ENCODE measurements at places on chromosomes 2 and 18.
A peak's percentile ranks its signal among the peaks of the same experiment; 100 is the strongest.

DNA sequence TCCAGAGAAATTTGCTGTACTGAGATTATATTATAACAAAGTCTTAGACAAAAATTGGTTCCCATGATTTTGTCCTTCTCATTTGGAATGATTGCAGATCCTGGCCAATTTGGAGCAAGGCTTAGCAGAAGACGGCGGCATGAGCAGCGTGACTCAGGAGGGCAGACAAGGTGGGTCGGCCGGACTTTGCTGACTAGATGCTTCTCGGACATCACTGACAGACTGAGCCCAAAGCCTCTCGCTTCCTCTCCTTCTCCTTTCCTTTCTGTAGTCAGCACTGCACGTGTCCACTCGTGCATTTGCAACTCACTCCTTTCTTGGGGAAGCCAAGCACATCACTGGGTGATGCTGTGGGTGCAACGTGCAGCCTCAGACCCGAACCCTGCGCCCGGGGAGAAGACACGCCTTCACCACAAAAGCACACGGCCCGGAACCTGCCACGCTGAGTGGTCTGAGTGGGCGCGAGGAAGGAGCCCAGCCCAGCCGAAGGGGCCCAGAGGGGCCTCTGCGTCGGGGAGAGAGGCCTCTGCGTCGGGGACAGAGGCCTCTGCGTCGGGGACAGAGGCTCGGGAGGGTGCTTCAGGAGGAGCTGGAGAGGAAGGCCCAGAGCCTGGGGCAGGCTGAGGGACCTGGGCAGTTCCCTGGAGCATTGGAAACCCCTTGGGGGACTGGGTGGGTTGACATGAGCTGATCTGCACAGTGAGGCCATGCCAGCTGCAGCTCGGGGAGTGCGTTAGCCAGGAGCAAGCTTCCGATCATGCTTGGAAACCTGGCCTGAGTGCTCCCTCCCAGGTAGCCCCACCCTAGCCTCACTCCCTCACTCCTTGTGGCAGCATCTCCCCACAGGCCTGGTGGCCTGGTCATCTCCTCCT lies 61.6 kb downstream of the ADI1 start:
- H3K27ac ChIP-seq: no peak overlapping the region
- peaks cover 57% of the 10 kb centered on the region for H3K36me3 ChIP-seq
- no peak for DNase-seq
- H3K27me3 ChIP-seq: no peaks in the 10 kb centered on the region
- H3K4me3 ChIP-seq: no peak overlapping the region

GRCh38 chr2:238100821-238101771 lies 956 bp downstream of the ESPNL start:
- H3K36me3 ChIP-seq: no peaks in the 10 kb centered on the region
- peaks cover 10% of the 10 kb centered on the region for H3K4me1 ChIP-seq
- H3K27me3 ChIP-seq: no peaks in the 10 kb centered on the region
- no peak overlapping the region for H3K4me3 ChIP-seq

DNA sequence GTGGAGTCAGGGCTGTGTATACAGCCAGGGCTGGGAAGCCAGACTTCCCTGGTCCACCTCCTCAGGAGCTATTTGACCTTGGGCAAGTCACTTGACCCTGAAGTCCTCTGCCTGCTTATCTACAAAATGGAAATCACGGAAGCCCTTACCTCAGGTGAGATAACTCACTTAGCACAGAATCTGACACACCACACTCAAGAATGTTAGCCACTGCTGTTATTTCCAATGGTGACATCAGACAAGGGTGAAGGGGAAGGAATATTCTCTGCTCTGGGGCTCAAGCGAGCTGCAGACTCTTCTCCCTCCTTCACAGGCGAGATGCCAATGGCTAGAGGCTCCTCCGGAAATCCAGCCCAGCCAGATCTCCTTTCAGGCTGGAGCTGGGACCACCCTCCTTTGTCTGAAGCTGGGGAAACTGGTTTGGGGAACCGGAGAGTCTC lies 189.6 kb downstream of the HAUS1 start:
- DNase-seq: no peak
- H3K36me3 ChIP-seq: no peaks in the 10 kb centered on the region
- no peak overlapping the region for H3K4me3 ChIP-seq
- no peak overlapping the region for H3K27ac ChIP-seq
- H3K27me3 ChIP-seq: no peaks in the 10 kb centered on the region

DNA sequence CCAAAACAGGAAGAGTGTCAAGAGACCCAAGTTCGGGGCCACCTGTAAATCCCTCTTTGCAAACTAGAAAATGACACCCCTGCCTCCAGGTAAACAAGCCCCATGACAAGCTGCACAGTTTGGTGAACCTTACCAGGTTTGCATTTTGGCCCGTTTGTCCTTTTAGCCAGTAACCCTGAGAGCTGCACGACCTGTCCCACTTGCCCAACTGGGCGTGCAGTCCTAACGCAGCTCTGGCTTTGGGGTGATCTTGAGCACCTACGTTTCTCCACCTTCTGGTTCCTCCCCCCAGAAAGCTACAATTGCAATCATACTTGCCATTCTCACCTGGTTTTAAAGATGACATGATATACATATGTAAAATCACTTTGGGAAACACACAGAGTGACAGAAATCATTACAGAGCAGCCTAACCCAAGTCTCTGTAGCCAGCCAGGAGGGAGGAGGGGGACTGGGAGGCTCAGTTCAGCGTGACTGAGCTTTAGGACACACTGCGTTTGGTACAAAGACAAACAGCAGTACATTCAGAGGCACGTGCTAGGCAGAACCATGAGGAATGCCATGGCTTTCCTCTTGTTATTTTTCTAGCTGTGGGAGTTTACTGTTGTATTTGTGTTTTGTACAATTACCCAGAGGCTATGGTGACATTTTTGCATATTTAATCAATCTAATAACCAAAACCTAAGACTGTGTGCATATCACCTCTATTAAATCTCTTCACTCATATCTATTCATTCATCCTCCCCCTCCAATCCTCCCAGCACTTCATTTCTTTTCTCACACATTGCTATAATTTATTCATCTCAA lies 304.0 kb downstream of the IRS1 start:
- H3K36me3 ChIP-seq: no peaks in the 10 kb centered on the region
- no peak overlapping the region for H3K4me3 ChIP-seq
- H3K27ac ChIP-seq: no peak overlapping the region
- H3K27me3 ChIP-seq: no peaks in the 10 kb centered on the region

DNA sequence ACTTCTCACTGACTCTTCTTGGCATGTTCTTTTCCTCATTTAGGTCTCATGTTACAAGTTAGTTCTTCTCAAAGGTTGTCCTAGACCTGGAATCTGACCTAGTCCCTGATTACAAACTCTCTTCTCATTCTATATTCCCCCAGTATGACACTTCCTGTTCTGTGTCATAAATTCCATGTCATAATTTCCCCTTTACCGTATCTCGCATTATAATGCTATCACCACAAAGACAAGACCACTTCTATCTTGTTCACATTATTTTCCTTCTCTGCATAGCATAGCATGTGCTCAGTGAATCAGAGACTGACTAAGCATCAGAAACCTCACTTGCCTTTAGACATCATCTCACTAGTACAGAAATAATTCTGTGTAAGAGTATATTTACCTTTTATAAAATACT lies 63.6 kb upstream of the CAVIN2 start:
- peaks cover 7% of the 10 kb centered on the region for H3K4me1 ChIP-seq
- no peak overlapping the region for H3K27ac ChIP-seq
- no peaks in the 10 kb centered on the region for H3K36me3 ChIP-seq
- H3K4me3 ChIP-seq: no peak overlapping the region
- H3K27me3 ChIP-seq: no peaks in the 10 kb centered on the region

GRCh38 chr2:151261977-151262291 lies 271 bp upstream of the RBM43 start:
- no peaks in the 10 kb centered on the region for H3K27me3 ChIP-seq
- H3K4me1 ChIP-seq: peaks cover 2% of the 10 kb centered on the region
- H3K36me3 ChIP-seq: no peaks in the 10 kb centered on the region
- no peak for DNase-seq
- H3K27ac ChIP-seq: no peak overlapping the region
- peak overlapping the region; percentile 63 for H3K4me3 ChIP-seq

DNA sequence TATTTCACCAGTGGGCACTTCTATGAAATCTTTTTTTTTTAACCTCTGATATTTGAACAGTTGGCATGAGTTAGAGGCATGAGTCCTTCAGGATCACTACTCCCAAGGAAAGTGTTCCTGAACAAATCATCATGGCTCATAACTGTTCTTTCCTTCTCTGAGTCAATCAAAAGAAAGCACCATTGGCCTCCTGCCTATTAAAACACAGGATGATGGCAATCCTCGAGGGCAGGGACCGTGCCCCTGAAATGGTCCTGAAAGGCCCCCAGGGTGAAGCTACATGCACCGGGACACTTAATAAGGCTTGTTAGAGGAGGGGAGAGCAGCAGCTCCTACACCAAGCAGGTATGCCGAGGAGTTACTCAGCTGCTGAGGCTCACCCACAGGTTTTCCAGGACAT lies 43.5 kb downstream of the SLC14A2 start:
- no peaks in the 10 kb centered on the region for H3K4me1 ChIP-seq
- no peak overlapping the region for H3K4me3 ChIP-seq
- no peak for DNase-seq
- no peaks in the 10 kb centered on the region for H3K36me3 ChIP-seq
- H3K27me3 ChIP-seq: no peaks in the 10 kb centered on the region

- no peak overlapping the region for H3K27ac ChIP-seq
- H3K4me3 ChIP-seq: no peak overlapping the region
- H3K27me3 ChIP-seq: no peaks in the 10 kb centered on the region
- DNase-seq: no peak
These were observed 355.5 kb upstream of the ZEB2 start for GRCh38 chr2:144875290-144875969.

GRCh38 chr2:32425719-32426141 lies 68.9 kb downstream of the BIRC6 start:
- H3K36me3 ChIP-seq: peaks cover under 1% of the 10 kb centered on the region
- no peaks in the 10 kb centered on the region for H3K27me3 ChIP-seq
- DNase-seq: no peak
- no peak overlapping the region for H3K27ac ChIP-seq
- no peak overlapping the region for H3K4me3 ChIP-seq
- peaks cover 4% of the 10 kb centered on the region for H3K4me1 ChIP-seq

GRCh38 chr2:234271338-234271737 lies 220.8 kb downstream of the SPP2 start:
- H3K27ac ChIP-seq: no peak overlapping the region
- no peaks in the 10 kb centered on the region for H3K36me3 ChIP-seq
- no peak for DNase-seq
- peaks cover 1% of the 10 kb centered on the region for H3K4me1 ChIP-seq
- no peaks in the 10 kb centered on the region for H3K27me3 ChIP-seq

- H3K36me3 ChIP-seq: no peaks in the 10 kb centered on the region
- H3K27ac ChIP-seq: no peak overlapping the region
- H3K27me3 ChIP-seq: no peaks in the 10 kb centered on the region
- no peaks in the 10 kb centered on the region for H3K4me1 ChIP-seq
These were observed 58.8 kb downstream of the NAB1 start for GRCh38 chr2:190707726-190708125.

DNA sequence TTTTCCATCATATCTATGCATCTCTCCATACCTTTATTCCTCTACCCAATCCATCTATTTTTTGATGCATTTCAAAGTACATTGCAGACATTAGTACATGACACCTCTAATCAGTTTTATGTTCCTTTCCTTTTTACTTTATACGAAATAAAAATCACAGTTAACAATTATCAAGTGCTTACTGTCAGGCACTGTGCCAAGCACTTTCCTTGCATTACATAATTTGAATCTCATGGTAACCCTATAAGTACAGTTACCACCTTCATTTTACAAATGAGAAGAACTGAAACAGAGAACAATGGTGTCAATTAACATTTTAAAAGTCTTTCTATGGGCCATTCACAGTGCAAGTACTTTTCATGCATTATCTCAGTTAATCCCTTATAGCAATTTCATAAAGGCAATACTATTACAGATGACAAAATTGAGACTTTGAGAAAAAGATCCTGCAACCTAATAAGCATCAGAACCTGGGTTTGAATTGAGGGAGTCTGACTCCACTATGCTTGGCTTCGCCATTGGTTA lies 544.4 kb upstream of the TNP1 start:
- H3K36me3 ChIP-seq: no peaks in the 10 kb centered on the region
- DNase-seq: no peak
- no peaks in the 10 kb centered on the region for H3K27me3 ChIP-seq
- H3K27ac ChIP-seq: no peak overlapping the region
- no peak overlapping the region for H3K4me3 ChIP-seq

DNA sequence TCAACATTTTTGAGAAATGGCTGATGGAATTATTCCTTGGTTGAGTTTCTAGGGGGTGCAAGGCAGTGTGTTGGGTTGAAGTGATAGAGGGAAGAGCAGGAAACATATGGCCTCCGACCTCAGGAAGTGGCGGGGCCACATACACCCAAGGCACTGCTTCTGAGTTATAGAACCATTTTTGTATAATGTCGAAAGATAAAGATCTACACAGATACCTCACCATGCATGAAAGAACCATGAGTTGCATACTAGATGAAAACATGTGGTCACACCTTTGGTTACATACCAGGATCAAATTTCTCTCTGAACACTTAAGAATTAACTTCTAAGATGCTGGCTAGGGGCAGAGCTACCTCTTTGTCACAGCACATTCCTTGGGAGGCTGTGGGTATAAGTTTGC lies 23.2 kb downstream of the LAMA3 start:
- no peaks in the 10 kb centered on the region for H3K27me3 ChIP-seq

DNA sequence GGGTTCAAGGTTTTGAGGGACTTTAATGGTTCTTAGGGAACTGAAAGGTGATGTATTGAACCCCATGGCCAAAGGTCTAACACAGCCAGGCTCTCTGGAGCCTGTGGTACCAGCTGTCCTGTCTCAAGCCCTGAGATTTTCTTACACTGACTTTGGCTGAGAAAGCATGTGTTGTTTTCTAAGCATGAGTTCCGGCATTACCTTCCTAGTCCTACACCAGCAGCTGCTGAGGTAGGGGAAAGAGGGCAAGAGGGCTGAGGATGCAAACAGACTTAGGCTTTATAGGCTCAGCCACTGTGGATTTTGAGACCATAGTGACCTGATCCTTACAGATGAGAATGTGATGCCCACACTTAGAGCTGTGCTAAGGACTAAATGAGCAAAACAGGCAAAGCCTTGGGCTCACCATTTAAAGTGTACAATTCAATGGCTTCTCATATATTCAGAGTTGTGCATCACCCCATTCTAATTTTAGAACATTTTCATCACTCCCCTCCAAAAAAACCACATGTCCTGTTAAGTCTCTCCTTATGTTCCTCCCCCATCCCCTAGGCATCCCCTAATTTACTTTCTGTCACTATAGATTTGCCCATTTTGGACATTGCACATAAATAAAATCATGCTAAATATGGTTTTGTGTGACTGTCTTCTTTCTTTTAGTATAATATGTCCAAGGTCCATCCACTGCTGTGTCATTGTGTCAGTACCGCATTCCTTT lies 99.7 kb upstream of the OTOS start:
- DNase-seq: no peak
- H3K4me1 ChIP-seq: peaks cover 11% of the 10 kb centered on the region
- H3K27me3 ChIP-seq: peaks cover 4% of the 10 kb centered on the region
- no peak overlapping the region for H3K27ac ChIP-seq

DNA sequence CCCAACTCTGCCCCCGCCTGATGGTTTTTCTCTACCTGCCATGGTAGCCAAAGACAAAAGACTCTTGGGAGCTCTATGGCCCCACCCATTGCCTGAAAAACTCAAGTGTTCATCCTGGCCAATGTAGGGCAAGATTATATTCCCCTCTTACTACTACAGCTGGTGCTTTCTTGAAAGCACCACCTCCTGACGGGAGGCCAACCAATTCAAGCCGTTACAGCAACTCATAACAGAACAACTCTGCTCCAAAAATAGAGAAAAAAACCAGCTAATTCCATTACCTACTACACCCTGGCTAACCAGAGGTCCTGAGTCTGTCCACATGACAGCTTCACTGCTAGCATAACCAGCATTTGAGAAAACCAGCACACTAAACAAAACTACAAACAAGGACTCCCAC lies 127.5 kb upstream of the GAREM1 start:
- DNase-seq: no peak
- no peaks in the 10 kb centered on the region for H3K27me3 ChIP-seq
- no peaks in the 10 kb centered on the region for H3K36me3 ChIP-seq
- no peaks in the 10 kb centered on the region for H3K4me1 ChIP-seq
- no peak overlapping the region for H3K27ac ChIP-seq
- H3K4me3 ChIP-seq: no peak overlapping the region

Measured in neuronal stem cell (in vitro differentiated cells).